ENCODE measurements at places on chromosomes 13 and 19.

GRCh38 chr13:95201814-95202651 lies 99.2 kb downstream of the ABCC4 start:
- DNase-seq: no peak

DNA sequence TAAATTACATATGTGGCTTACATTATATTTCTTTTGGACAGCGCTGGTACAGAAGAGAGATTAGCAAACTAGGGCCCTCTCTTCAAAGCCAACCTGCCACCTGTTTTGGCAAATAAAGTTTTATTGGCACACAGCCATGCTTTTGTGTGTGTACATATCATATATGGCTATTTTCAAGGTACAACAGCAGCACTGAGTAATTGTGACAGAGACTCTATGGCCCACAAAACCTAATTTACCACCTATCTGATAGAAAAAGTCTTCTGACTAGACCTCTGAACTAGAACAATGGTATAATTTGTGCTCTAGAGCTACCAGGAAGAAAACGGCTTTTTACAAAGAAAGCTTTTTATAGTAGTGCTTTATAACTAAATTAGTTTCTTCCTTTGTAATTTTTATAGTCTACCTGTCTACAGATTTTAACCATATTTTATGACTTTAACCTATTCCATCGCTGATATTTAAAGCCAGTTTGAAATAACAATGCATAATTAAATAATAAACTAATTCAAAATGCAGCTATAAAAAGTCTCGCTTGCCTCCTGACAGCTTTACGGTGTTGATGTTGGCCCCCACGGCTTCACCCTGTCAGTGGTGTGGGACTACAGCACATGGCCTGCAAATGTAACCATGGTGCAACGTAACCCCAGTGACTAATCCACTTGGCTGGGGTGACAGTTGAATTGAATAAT lies 17.7 kb upstream of the DPY19L3 start:
- DNase-seq: no peak

DNA sequence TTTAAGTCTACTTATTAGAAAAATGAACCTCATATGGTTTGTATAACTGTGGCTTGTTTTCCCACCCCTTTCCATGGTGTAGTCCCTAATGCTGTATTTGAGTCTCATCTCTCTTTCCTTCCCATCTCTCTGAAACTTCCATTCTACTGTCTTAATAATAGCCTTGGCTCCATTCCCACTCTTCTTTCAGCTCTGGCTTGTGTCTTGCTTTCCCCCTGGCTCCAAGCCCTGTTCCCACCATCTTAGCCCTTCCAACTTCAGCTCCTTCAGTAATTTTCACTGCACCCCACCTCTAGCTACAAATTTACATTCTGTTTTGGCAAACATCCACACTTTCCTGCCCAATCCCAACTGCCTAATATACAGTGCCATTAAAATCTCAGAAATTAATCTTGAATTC lies 137.5 kb downstream of the SLITRK6 start:
- no peak for DNase-seq

- no peak for DNase-seq
These were observed 42.5 kb downstream of the ABCC4 start for GRCh38 chr13:95258619-95259194.

- no peak for DNase-seq
These were observed 17.8 kb upstream of the ATP12A start for GRCh38 chr13:24662195-24663088.

DNA sequence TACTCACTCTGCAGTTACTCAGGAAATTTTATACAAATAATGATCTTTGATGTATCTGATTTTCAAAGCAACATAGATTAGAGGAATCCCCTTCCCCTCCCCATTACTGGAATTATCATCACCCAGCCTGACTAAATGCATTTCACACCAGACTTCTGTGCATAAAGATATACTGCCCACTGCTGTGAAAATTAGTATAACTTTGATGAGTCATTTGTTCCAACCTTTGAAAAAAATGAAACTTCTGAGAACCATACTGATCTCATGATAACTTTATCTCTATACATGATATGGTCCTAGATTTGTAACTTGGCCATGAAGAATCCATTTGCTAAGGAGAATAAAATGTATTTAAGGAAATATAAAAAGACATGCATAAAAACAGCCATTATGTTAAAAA lies 63.9 kb downstream of the GPC6 start:
- DNase-seq: no peak

All from activated CD4-positive, CD25-positive, alpha-beta regulatory T cell treated with anti-CD3 and anti-CD28 coated beads, Interleukin-2, amount 50 U/mL, for 72 hours (primary cell).